ENCODE measurements at places on chromosomes 11 and 22.

- H3K4me1 ChIP-seq = peaks cover 4% of the 10 kb centered on the region
- no peaks in the 10 kb centered on the region for H3K27me3 ChIP-seq
- DNase-seq = no peak
- peak overlapping the region; percentile 45 for H3K27ac ChIP-seq
- peaks cover 8% of the 10 kb centered on the region for H3K36me3 ChIP-seq
- no peak overlapping the region for H3K4me3 ChIP-seq
These were observed 15.4 kb downstream of the ARFGAP2 start for GRCh38 chr11:47161134-47161854.

DNA sequence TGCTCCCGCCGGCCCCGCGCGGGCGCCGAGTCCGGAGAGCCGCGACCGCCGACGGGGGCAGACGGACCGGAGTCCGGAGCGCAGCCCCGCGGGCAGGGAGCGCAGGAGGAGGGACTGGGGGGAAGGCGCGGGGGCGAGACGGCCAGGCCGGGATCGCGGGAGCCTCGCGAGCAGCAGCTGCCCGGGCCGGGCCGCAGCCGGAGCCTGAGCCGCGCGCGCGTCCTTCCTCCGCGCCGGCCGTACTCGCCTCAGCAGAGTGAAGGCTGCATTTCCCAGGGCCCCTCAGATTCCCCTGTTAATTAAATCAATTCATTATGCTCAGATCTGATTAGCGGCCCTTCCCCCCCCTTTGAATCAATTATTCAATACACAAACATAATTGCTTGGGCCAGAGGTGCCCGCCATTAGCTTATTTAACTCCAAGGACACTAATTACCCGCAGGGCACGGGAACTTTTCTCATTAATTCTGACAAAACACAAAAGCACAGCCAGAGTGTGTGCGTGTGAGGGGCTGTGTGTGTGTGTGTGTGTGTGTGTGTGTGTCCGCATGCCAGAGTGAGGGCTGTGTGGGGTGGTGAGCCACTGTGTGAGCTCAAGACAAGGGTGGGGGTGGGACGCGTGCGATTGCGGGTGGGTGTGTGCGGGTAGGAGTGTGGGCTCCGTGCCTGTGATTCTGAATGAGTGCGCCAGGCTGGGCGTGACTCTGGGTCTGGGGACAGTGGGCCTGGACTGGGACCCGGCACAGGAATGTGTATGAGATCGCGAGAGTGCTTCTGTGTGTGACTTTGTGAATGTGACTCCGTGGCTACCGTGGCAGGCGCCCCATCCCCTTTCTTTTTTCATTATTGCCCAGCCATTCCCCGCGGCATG lies 5.1 kb upstream of the LMO1 start:
- H3K27ac ChIP-seq = no peak overlapping the region
- peak overlapping the region; percentile 53 for H3K4me3 ChIP-seq
- DNase-seq = peak; percentile 66
- H3K27me3 ChIP-seq = peaks cover 60% of the 10 kb centered on the region
- no peaks in the 10 kb centered on the region for H3K36me3 ChIP-seq
- H3K4me1 ChIP-seq = peaks cover 6% of the 10 kb centered on the region

GRCh38 chr22:37497062-37497599 lies 10.9 kb upstream of the MFNG start:
- peak overlapping the region; percentile 94 for H3K27ac ChIP-seq
- H3K27me3 ChIP-seq = no peaks in the 10 kb centered on the region
- no peak for DNase-seq
- H3K4me1 ChIP-seq = peaks cover 62% of the 10 kb centered on the region

GRCh38 chr22:39003165-39003638 lies 10.9 kb upstream of the APOBEC3C start:
- no peaks in the 10 kb centered on the region for H3K36me3 ChIP-seq
- peaks cover 12% of the 10 kb centered on the region for H3K27me3 ChIP-seq
- H3K4me3 ChIP-seq = no peak overlapping the region
- H3K4me1 ChIP-seq = peaks cover 7% of the 10 kb centered on the region

- peaks cover 11% of the 10 kb centered on the region for H3K4me1 ChIP-seq
- DNase-seq = no peak
- peaks cover 1% of the 10 kb centered on the region for H3K36me3 ChIP-seq
- peaks cover 10% of the 10 kb centered on the region for H3K27me3 ChIP-seq
These were observed 145.0 kb upstream of the THY1 start for GRCh38 chr11:119567688-119568582.

DNA sequence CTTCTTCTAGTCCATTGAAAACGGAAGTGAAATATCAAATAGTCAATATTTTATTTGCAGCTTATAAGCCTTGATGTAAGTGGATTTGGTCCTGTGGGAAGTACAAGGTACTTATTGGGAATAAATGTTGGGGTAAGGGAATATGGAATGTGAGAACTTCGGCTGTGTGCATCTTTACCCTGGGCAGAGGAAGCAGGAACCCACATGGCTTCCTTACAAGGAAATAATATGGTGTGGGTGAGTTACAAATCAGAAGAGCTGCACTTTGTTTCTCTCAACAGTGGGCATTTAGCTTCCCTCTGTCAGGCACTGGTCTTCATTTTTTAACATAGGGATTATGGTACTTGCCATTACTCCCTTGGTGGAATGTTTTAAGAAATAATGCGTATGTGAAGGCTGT lies 77.9 kb downstream of the SCN3B start:
- peaks cover 35% of the 10 kb centered on the region for H3K27me3 ChIP-seq
- H3K4me3 ChIP-seq = no peak overlapping the region
- peaks cover 9% of the 10 kb centered on the region for H3K4me1 ChIP-seq
- no peak for DNase-seq
- H3K27ac ChIP-seq = no peak overlapping the region

DNA sequence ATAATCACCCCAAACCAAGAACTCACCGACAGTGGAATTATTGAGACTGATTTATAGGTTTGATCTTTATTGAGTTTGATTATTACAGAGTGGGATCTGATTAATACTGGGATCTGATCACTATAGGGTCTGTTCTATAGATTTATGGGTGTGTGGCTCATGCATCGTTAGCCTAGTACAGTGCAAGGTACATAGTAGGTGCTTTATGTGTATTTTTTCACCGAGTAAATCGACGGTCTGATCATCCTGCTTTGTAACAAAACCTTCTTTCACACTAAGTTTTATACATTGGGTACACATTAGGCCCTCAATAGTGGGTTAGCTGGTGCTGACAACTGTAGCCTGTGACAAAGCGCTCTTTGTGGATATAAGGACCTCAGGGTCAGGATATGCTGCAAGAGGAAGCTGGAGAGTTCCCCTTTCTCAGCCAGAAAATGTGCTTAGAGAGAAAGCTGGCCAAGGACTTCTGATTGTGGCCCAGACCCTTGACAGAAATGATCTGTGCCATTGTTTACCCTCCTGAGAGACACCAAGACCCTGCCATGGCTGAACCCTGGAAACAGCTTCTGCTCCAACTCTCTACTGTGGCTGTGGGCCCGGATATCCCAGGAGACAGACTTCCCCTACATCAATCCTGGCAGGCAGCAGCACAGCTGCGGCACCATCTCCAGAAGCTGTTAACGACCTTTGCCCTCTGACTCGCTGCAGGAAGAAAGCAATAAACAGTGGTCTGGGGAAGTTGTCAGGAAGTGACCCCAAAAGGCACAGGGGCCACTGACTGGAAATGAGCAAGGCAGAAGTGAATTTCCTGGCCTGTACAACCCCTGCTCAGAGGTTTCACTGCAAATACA lies 16.1 kb upstream of the TPP1 start:
- H3K27ac ChIP-seq = no peak overlapping the region
- H3K4me3 ChIP-seq = no peak overlapping the region
- peaks cover 20% of the 10 kb centered on the region for H3K36me3 ChIP-seq
- no peaks in the 10 kb centered on the region for H3K27me3 ChIP-seq

Data from chondrocyte (in vitro differentiated cells).